Stimulated activated CD4-positive, alpha-beta T cell treated with anti-CD3 and anti-CD28 coated beads, Interleukin-15, amount 100 ng/mL, for 24 hours (primary cell): ENCODE measurements at places on chromosomes 13 and 19.

DNA sequence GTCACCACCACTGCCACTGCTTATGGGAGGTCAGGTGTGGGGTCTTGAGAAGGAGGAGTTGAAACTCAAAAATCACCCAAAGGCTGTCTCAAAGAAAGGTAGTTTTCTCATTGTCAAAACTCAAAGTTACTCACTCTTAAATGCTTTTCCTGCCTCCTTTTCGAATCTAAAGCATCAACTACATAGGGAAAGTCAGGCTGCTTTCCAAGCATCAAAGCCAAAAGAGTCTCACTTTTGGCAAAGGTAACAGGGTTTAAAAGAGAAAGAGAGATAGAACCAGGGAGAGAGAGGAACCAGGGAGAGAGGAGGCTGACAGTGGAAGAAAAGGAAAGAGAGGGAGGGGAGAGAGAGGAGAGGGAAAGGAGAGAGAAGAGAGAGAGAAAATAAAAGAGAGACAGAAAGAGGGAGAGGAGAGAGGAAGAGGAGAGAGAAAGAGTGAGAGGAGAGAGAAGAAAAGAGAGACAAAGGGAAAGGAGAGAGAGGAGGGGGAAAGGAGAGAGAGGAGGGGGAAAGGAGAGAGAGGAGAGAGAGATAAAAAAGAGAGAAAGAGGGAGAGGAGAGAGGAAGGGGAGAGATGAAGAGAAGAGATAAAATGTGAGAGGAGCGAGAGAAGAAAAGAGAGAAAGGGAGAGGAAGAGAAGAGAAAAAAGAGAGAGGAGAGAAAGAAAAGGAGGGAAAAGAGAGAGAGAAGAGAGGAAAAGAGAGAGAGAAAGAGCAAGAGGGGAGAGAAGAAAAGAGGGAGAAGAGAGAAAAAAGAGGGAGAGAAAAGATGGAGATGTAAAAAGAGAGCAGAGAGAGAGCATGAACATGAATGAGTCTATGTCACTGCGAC is 262.0 kb upstream of the TSHZ3 start:
- no peak for DNase-seq

DNA sequence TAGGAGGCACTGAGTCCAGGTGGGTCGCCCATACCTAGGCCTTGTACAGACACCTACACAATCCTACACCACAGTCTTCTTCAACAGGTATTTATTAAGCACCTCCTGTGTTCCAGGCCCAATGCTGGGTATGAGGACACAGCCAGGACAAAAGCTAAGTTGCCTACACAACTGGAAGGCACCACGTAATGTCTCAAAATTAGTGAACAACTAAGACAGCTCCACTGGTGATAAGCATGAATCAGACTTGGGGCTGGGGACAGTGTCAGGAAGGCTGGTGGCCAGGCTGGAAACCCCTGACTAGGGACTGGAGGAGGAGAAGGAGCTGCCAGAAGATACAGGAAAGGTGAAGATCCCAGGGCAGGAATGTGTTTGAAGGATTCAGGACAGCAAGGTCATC is 2.4 kb downstream of the SMIM24 start:
- DNase-seq: no peak

- no peak for DNase-seq
Measured at GRCh38 chr19:366205-366783, 21.7 kb upstream of the MIER2 start.

DNA sequence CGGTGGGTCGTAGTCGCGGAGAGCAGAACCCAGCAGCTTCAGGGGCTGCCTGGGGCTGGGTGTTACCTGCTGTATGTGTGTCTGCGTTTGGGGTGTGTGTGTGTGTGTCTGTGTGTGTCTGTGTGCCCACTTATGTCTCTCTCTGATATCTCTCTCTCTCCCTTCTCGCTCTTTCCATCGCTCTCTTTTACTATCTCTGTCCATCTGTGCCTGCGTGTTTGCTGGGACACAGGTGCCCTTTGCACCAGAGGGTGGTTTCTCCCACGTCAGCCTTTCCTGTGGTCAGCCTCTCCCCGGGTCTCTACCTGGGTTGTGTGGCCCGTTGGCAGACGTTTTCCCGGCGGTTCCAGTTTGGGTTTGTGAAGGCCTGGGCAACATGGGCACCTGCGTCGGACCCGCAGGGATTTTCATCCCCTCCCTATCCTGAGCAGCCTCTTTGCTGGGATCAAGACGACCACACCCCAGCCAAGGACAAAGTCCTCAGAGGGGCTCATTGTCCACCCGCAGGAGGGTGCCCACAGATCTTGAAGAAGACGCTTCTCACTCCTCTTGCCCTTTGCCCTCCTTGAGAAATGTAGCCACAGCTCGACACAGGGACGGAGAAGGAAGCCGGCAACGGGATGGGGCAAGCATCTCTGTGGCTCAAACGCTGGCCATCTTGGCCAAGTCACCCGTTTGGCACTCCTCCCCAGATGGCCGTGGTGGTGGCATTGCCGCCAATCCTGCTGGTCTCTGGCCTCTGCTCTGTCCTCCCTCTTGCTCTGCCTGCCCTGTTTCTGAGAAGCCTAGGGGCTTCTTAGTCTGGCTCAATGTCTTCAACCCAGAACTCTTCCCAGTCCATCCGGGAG is 43.3 kb downstream of the ZNF146 start:
- DNase-seq: no peak

DNA sequence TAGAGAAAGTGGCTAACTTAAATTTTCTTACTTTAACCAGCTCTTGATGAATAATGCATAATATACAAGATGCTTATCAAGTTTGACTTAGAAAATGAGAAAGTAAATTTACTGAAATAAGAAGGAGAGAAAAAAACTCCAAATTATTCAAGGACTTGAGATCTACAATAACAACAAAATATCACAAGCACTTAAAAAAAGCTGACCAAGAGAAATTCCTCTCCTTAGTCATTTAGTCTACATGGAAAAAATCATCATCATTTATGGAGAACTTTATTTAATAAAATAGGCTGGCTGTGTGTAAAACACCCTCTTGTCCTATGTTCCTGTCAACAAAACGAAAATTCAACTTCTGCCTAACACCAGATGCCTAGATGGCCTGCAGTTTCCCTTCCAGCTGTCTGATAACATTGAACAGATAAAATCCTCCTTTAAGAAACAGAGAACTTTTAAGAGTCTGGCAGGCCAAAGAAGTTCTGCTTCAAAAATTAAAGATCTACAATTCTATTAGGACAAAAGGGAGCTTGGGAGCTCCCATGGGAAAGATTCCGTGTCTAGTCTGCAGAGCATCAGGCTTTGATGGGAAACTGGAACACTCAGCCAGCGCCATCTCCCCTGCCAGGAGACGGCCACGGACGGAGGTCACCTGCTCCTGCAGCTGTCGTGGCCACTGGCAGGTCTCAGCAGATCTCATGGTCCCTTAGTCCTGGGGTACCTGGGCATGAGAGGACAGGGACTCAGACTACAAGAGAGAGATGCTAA is 37.9 kb upstream of the ATP11A start:
- DNase-seq: no peak

DNA sequence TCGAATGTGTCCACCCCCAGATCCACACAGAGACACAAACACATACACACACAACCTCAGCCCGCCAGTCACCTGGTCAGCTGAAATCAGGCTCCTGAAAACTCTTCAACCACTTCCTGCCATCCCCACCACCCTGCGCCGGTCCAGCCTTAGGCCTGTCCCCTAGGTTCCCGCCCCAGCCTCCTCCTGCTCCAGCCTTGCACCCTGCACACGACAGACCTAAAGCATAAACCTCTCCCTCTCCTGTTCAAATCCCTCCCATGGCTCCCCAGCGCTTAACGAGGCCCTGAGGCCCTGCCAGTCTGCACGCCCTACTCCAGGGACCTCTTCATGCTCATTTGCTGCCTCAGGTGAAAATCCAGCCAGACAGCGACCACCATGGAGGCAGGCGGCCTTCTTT is 7.1 kb downstream of the PNMA8B start:
- peak; percentile 6 for DNase-seq

- no peak for DNase-seq
Measured at GRCh38 chr13:47100214-47100853, 203.5 kb upstream of the HTR2A start.

GRCh38 chr13:94459116-94459515 is 20.4 kb downstream of the DCT start:
- DNase-seq: no peak

DNA sequence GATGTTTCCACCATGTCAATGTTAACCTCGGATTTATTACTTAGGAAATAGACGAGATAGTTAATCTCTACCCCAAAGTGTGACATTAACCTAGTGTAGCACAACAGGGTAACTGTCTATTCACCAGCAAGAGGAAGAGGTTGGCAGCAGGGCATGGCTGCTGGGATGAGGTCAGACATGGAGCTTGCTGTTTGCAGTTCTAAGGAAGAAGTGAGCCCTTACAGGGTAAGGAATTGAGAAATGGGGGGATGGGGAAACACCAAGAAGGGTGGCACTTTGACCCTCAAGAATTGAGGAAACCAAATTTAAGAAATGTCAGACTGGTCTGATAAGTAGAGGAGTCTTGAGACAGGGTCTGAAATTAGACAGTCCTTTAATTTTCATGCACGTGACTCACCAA is 62.4 kb downstream of the MBD3L2B start:
- no peak for DNase-seq

GRCh38 chr13:59510386-59510785 is 653.3 kb downstream of the DIAPH3 start:
- DNase-seq: no peak

DNA sequence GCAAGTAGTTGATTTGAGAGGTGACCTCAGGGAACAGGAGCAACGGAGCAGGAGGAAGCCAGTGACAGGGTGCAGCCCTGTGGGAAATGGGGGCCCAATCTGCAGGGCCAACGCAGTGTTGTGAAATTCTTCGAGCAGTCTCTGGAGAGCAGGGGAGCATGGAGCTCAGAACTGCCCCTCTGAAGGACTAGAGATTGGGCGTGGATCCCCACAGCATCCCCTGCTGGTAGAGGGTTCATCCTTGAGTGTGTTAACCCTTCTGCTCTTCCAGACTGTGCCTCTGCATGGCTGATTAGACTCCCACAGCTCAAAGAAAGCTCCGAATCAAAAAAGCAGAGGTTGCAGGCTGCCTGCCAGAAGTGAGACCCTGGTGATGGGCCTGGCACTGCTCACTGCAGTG is 77.9 kb upstream of the UQCRFS1 start:
- DNase-seq: no peak

GRCh38 chr13:50617134-50617721 is 226.3 kb downstream of the DLEU7 start:
- no peak for DNase-seq

- DNase-seq: no peak
Measured at GRCh38 chr13:98496479-98496791, 80.5 kb downstream of the STK24 start.

GRCh38 chr13:51950722-51951121 is 60.5 kb downstream of the ATP7B start:
- DNase-seq: peak; percentile 24

GRCh38 chr13:65149687-65150086 is 2080.4 kb downstream of the PCDH9 start:
- DNase-seq: no peak

- no peak for DNase-seq
Measured at GRCh38 chr13:110251193-110251819, 55.7 kb downstream of the COL4A1 start.

DNA sequence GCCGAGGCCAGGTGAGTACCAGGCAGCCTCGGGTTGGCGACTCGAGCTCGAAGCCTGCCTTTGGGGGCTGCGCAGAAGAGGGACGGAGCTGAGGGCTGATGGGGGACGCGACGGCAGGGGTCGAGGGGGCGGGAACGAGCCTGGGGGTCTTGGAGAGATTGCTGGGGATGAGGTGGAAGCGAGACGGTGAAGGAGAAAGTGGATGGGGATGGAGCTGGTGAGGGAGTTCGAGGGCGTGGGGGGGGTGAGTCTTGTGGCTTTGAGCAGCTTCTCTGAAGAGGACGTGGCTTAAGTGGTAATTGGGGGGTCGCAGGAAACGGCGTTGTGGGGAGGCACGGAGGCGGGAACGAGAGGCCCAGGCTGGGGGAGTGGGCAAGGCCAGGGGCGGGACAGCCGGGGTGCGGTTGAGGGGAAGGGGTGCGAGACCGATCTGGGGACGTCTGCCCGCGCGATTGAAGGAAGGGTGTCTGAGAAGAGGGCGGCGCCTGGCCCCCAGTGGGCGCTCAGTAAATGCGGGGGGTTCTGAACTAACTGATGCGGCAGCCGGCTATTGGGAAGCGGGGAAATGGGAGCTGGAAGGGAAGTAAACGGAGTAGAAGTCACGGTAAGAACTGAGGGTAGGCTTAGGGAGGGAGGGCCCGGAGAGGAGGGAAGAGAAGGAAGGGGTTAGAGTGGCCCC is 426 bp downstream of the MYO9B start:
- DNase-seq: peak; percentile 67

DNA sequence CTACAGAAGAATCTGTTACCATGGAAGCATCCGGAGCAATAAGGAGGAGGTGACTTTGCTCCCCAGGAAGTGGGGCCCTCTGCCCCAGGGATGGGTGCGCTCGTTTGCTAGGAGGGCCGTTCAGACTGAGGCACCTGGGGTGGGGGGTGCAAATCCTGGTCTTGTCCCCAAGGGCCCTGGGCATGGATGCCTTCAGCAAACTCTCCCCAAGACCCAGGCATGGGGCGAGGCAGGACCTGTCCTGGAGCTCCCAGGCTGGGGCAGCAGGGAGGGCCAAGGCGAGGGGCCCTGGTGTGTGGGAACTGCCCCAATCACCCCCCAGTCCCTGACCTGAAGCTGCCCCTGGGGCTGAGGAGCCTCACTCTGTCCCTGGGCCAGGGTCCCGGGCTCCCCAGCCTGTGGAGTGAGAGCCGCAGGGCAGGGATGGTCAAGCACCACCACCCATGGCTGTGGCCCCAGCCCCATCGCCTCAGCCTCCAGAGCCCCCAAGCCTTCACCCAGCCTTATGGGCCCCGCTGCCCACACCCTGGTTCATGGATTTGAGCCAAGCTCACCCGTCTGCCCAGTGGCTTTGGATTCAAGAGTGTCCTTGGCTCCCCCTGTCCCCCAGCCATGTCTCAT is 240.6 kb upstream of the SGCG start:
- no peak for DNase-seq

DNA sequence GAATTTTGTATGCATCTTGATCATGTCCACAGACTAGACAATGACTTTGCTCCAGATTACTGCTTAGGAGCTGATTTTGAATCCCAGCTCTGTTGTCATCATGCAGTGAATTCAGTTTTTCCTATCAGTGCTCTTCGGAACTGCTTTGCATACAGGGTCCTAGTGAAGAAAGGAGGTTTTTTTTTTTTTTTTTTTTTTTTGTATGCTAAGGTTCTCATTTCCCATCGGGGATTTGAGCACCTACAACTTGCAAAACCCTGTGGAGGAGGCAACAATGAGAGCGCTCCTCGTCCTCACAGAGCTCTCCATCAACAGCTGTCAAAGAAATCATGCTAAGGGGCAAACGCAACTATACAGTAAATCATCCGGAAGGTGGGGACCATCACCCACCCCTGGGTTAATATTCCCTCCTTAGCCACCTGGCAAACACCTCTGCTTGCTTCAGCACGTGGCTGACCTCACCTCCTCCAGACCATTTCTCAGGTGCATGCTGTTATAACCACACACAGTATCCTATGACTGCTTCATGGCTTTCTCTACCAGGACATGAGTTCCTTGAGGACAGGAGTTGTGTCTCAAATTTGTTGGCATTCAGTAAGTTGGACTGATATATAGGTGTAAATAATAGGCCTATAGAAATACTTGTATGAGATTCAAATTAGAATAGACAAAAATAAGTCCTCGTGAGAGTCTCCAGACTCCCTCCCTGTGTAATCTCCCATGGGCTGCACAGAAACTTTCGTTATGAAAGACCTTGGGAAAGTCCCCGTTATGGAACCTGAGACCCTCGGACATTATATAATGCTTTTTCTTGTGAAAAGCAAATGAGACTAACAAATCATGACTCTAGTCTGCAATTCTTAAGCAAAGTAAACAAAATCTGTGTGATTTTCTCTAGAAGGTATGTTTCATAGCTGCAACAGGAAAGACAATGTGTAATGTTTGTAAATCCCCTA is 113.8 kb downstream of the KATNAL1 start:
- no peak for DNase-seq

GRCh38 chr13:113648216-113648610 is 9.8 kb downstream of the ATP4B start:
- DNase-seq: no peak
